ENCODE measurements at places on chromosomes 6 and 20.

DNA sequence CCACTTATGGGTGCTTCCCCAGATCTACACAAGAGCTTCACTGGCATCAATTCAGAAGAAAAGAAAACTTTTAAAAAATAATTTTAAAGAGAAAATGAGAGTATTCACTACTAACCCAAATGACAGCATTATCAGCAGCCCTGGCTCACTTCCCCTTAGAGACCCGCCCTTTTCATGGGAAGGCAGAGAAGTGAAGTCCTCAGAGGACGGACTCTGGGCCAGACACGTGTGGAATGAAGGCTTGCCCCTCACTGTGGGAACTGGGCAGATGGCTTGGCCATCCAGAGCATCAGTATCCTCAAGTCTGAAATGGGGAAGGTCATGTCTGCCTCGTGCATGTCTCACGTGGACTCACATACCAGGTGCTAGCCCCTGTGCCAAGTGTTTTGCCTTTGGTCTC, 63.5 kb downstream of the JAG1 start:
- DNase-seq: no peak

GRCh38 chr20:38878866-38879265, 47.4 kb upstream of the FAM83D start:
- no peak for DNase-seq

GRCh38 chr20:48957053-48957481, 35.6 kb downstream of the ARFGEF2 start:
- DNase-seq: no peak

DNA sequence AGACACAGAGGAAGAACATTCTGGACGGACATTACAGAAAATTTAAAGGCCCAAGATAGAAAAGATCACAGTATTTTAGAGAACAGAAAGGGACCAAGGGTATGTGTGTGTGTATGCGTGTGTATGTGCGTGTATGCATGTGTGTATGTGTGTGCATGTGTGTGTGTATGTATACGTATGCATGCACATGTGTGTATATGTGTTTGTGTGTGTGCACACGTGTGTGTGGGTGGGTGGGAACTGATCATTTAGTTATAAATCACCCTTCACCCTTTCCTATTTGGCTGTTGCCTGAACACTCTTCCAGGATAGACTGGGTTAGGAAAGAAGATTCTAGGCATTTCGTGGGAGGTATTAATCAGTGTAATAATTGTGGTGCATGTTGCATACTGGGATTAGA, 634.4 kb downstream of the DHX35 start:
- DNase-seq: no peak

DNA sequence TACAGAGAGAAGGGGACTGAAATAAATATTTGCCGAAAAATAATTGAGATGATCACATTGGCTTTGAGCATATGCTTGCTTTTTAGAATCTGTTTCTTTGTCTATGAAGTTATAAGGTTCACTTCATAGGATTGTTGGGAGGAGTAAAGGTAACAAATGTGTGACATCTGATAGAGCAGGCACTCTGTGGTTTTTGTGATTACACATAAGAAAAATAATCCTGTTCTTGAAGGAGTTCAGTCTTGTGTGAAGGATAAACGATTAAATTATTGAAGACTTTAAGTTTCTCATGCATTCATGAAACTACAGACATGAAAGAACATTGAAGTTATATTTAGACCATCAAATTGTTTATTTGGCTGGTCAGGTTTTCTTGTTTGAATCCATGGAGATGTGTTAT, 45.0 kb downstream of the QKI start:
- no peak for DNase-seq

DNA sequence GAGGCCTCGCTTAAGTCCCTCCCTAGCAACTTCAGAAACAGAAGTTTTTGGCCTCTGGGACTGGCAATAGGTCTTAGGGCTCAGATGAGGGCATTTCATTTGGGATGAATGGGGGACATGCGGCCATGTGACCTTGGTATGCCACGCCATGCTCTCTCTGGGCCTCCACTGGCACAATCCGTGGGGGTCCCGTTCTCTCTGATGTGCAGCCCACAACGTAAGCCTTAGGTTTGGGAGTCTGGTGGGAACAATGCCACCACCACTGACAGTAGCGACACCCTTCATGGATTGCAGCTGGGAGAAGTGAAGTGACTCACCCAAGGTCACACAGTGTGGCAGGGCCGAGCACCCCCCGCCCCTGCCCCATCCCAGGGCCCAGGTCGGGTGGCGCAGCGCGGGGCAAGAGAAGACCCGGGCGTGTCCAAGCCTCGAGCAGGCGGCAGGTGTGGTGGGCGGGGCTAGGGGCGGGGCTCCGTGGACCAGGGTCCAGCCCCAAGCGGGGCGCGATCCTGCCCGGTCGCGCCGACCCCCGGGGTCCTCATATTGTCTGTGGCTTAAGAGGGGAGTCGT, 864 bp upstream of the CEBPB start:
- DNase-seq: peak; percentile 44

DNA sequence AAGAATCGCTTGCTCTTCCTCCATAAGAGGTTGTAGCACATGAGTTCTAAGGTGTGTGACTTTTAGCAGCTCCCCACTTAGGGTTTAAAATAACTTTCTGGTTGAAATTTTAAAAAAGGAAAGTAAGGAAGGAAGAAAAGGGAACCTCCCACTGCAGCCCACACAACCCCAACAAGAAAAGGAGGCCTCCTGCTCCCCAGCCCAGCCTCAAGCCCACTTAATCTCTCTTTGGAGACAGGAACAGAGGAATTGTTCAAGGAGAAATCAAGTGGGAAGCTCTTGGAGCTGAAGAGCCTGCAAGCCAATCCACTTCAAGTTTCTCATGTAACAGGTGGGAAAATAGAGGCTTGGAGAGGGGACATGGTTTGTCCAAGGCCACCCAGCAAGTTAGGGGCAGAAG, 39.1 kb upstream of the PREX1 start:
- DNase-seq: no peak
